ENCODE measurements at places on chromosomes 6 and 20. TPM values are rescaled to one million over a fixed set of nuclear protein-coding genes. Genes with fewer than 3 reads are reported as not detected.

The FAM209B gene
- total RNA-seq = not detected

The CLDN20 gene
- total RNA-seq = not detected

The PHACTR1 gene
- 0.49 TPM for total RNA-seq

The SLC4A11 gene
- 4.9 TPM for total RNA-seq

The ID1 gene
- 1,190 TPM for total RNA-seq

The ZKSCAN8 gene
- 14.5 TPM for total RNA-seq

The HTR1B gene
- not detected for total RNA-seq

DNA sequence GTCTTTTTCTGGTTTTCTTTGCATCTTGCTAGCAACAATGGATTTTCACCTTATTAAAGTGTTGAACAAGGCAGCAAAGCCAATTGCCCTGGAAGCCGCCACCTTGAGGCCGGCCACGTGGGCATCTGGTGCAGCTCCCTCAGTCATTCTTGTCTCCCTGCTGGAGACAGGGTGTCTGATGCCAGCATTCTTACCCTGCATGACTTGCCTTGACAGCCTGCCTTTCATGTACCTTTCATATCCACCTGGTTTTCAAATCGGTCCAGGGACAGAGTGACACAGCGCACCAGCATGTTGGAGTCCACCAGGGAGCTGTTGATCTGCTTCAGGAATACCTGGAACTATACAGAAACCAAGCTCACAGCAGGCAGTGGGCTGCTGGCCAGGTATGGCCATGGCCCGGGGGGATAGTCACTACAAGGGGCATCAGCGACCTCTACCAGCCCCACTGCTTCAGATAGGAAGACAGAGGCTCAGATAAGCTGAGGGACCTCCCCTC lies 49.8 kb downstream of the MYH7B start:
- DNase-seq = no peak

- no peak for DNase-seq
Observed at GRCh38 chr6:130574146-130574545, 208.3 kb downstream of the TMEM200A start.

DNA sequence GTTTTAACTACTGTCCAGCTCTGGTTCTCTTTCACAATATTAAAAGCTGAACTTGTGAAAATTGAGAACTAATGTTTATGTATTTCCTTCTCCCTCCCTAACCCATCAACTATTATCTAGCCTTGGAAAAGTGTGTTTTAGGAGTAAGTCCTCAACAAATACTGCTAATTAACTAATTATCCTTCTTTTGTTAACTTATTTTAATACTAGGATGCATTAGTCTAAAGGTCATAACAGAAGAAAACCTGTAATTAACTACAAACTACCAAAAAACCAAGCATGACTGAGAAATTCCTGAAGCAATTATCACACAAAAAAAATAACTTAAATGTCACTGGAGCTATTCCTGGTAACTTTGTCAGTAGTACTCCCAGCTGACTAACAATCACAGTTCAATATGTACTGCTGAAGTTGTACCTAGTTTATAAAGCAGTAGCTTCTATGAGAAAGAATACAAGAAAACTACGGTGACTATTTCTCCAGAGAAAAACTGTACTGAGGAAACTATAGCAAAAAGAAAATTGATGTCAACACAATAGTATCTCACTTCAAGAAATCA lies 301.9 kb downstream of the LAMA2 start:
- no peak for DNase-seq

DNA sequence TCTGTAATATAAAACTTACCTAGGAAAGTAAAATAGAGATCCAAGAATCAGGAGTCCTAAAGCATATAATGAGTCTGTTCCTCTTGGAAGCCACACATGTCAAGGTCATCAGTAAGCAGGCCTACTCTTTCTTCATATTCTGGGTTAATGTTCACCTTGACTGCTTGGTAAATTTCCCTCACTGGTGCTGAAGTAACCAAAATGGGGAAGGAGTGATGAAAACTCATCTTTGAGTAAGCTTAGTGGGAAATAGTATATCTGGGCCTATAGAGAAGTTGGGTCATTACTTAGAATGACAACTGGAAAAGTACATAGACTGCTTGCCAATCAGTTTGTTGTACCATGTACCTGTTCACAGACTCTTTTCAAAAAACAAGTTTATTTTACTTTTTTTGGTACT lies 6.6 kb downstream of the TSPYL4 start:
- DNase-seq = no peak

- DNase-seq = no peak
Observed at GRCh38 chr6:113539623-113540022, 317.5 kb upstream of the MARCKS start.

DNA sequence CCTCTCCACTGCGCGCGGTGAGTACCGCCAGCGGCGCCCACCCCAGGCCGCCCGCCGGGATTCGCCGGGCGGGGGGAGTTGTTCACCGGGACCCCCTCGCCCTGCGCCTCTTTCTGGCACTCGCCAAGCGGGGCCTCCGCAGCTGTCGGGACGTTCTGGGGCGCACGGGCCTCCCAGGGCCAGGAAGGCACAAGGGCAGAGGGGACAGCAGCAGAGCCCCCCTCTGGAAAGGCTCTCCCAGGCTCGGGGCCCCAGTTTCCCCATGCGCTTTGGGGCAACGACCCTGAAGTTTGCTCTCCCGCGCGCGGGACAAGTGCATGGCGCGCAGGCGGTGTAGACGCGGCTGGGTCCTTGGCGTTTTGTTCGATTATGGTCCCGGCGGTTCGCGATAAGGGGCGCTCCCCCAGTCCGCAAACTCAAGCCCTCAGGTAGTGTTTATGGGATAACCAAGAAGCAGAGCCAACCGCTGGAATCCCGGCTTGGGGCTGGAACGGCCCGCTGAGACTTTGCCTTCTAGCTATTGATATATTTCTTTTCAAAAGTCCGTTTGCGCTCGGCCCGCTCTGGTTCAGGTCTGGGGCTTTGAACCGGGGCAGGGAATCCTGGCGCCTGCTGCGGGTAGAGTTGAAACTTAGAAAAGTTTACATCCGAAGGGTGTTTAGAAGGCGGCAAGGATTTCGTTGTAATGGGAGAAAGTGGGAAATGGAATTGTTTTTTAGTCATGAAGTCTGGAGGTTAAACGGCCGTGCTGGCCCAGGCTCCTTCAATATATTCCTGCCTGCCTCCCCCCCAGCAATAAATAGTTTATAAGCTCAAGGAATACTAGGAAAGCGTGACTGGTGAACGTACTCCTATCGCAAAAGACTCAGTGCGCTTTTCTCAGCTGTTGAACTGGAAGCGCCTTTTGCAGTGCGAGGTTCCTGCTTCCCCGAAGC lies 595 bp downstream of the EYA2 start:
- DNase-seq = peak; percentile 55

DNA sequence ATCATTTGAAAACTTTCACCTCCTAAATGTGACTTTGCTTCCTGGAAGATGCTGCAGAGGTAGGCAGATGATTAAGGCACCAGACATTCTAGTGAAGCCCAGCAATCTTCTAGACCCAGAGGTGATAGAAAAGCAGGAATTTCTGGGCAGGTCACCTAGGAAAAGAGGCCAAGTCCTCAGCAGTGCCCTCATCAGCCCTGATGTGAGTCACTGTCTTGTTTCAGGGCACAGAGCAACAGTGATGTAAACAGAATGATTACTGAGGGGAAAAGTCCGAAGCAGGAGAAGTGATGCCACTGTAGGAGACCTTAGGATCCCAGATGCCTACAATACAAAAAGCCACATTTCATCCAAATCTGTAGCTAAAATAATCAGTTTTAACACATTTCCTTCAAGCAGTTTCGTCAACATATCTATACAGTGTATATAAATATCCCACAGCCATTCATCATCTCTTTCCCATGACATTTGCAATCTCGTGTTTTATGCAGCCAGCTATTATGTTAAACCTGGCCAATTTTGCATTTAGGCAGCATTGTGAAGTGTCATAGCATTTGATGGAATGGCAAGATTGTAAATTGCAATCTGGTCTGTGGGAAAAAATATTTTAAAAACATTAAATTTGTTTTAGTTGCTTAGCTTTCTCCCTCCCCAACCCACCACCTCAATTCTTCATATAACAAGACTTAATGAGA lies 401.2 kb upstream of the RNF217 start:
- DNase-seq = no peak

DNA sequence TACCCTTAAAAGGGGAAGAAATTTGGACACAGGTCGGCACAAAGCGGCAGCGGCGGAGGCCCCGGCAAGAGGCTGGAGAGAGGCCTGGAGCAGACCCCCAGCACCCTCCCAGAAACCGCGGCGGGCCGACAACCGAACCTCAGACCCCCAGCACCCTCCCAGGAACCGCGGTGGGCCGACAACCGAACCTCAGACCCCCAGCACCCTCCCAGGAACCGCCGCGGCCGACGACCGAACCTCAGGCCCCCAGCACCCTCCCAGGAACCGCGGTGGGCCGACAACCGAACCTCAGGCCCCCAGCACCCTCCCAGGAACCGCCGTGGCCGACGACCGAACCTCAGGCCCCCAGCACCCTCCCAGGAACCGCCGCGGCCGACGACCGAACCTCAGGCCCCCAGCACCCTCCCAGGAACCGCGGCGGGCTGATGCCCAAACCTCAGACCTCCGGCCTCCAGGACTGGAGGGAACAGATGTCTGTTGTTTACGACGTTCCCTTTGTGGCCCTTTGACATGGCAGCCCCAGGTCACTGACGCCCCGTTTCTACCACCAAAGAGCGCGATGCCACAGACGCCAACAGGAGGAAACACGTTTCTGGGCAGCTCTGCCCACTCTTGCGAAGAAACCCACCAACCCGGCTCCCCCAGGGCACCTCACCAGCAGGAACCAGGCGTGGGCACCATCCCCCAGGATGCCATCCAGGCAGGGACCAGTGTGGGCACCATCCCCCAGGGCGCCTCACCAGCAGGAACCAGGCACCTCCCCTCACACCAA lies 28.4 kb downstream of the ZBTB46 start:
- no peak for DNase-seq

DNA sequence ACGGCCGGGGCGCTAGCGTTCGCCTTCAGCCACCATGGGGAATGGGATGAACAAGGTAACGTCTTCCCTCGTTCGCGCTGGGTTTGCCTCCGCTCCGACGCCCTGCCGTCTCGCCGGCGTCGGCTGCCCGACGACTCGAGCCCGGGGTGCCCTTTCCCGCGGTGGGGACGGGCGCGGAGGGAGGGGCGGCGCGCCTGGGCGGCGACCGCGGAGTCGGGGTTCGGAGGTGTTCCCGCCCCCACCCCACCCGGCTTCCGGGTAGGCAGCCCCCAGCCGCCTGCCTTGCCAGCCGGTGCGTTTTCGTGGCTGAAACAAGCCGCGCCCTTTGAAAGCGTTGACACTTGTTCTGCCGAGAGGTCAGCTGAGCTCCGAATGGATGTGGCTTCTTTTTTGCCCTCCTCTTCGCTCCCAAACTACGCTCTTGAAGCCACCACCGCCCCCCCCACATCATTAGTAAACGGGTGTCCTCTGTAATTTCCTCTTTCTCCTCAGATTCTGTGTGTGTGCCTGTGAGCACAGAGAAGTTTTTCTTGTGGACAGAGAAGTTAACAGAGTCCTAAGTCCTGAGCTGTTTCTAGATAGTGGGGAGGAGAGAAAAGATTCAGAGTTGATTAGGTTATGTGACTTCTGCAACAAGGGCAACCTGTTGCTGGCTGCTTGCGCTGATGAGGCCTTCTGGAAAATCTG lies 362 bp downstream of the DUSP22 start:
- peak; percentile 92 for DNase-seq

DNA sequence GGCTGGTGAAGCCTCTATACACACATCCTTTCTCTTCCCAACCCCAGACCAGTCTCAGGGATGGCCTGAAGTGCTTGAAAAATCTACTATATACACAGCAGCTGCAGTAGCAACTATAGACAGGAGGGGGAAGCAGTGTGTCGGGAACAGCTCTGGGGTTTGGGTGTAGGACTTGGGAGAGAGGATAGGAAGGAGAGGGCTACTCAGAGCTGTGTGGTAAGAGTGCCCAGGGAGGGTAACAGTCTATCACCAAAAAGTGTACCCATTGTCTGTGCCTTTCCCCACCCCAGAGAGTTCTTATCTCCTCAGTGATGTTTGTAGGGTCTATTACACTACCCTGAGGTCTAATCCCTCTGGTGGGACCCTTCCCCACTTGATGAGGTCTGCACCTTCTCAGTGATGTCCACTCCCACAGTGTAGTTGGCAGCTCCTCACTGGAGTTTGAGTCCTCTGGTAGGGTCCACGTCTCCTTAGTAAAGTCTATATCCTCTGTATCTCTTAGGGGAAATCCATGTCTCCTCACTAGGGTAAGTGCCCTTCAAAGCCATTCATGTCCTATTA lies 1.5 kb upstream of the GGT7 start:
- no peak for DNase-seq
